ENCODE measurements at places on chromosomes 7 and 10.
A peak's percentile ranks its signal among the peaks of the same experiment; 100 is the strongest.

GRCh38 chr7:83827036-83827435 is 178.1 kb upstream of the SEMA3E start:
- H3K4me1 ChIP-seq = peaks cover 8% of the 10 kb centered on the region
- no peak overlapping the region for H3K27ac ChIP-seq
- no peak for DNase-seq

GRCh38 chr10:22780474-22780885 is 66.1 kb upstream of the PIP4K2A start:
- no peaks in the 10 kb centered on the region for H3K27me3 ChIP-seq
- H3K36me3 ChIP-seq = no peaks in the 10 kb centered on the region
- H3K27ac ChIP-seq = no peak overlapping the region
- H3K4me1 ChIP-seq = no peaks in the 10 kb centered on the region
- no peak overlapping the region for H3K4me3 ChIP-seq
- no peak for DNase-seq

DNA sequence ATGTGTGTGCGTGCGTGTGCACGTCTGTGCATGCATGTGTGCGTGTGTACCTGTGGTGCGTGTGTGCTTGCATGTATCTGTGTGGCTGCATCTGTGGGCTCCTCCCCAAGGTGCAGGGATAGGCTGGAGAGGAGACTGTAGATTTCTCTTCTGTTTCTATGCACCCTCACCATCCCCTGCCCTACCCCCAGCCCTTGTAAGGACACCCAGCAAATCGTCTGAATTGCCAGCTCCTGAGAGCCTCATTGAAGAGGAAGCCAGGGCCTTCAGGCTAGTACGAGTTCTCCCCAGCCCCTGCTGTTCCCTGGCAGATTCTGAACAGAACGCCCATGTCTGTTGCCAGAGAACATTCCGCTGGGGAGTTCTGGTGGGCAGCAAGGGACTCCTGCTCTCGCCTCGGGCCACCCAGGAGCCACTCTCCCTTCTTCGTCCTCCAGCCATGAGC is 17.0 kb upstream of the TRIM8 start:
- H3K27me3 ChIP-seq = no peaks in the 10 kb centered on the region
- peak; percentile 40 for DNase-seq
- no peak overlapping the region for H3K4me3 ChIP-seq
- peak overlapping the region; percentile 88 for H3K27ac ChIP-seq

GRCh38 chr7:11690395-11690794 is 141.6 kb downstream of the THSD7A start:
- no peak for DNase-seq
- H3K27me3 ChIP-seq = no peaks in the 10 kb centered on the region
- H3K36me3 ChIP-seq = no peaks in the 10 kb centered on the region
- no peak overlapping the region for H3K27ac ChIP-seq
- H3K4me3 ChIP-seq = no peak overlapping the region

DNA sequence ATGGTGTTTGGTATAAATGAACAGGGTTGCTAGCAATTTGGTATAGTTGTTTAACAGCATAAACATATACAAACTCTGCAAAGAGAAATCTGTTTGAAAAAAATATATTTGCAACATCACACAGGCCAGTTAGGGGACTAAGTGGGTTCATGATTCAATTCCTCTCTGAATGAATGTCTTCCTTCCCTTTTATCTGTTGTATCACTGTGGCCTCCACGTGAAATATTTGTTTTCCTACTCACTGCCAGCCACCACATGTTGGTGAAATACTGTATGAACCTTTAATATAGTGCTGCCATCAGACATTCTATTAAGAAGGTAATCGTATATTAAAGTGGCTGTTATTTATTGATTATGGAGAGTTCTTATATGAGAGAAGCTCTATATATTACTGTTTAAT is 157.0 kb downstream of the ARID5B start:
- peak overlapping the region; percentile 57 for H3K27ac ChIP-seq
- no peaks in the 10 kb centered on the region for H3K27me3 ChIP-seq
- peak; percentile 61 for DNase-seq
- peaks cover 89% of the 10 kb centered on the region for H3K36me3 ChIP-seq
- peaks cover 93% of the 10 kb centered on the region for H3K4me1 ChIP-seq

DNA sequence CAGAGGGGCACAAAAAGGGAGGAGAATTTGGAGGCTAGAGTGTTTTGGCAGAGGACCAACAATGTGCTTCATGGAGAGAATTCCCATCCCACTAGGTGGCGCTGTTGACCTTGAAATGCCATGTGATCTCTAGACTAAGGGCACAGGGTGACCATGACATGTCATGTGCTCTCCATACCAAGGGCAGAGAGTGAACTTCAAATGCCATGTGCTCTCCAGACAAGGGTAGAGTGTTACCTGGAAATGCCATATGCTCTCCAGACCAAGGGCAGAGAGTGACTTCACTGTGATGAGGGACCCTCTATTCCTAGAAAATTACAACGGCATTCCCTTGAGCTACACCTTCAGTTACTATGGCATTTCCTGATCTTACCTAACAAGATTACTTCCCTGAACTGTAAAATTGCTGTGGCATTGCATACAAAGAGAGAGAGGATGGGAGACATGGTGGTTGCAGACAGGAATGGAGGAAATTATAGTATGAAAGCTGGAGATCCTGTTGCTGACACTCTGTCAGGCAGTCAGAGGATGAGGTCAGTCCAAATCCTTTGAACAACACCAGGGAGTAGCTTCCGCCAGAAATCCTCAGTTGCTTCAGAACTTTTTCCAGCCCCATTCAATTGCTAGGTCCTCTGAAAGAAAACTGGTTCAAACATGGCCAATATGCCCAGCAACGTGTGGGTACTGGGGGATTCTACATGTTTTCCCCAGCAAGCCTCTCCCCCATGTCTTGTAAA is 60.9 kb upstream of the ACSM6 start:
- no peak overlapping the region for H3K4me3 ChIP-seq
- H3K4me1 ChIP-seq = no peaks in the 10 kb centered on the region
- H3K36me3 ChIP-seq = no peaks in the 10 kb centered on the region
- no peak overlapping the region for H3K27ac ChIP-seq

GRCh38 chr10:84825330-84825729 is 496.9 kb downstream of the CCSER2 start:
- H3K36me3 ChIP-seq = no peaks in the 10 kb centered on the region
- peak; percentile 57 for DNase-seq
- no peak overlapping the region for H3K4me3 ChIP-seq

GRCh38 chr7:73779517-73779916 is 9.4 kb upstream of the CLDN3 start:
- H3K27ac ChIP-seq = no peak overlapping the region
- DNase-seq = no peak
- no peaks in the 10 kb centered on the region for H3K4me1 ChIP-seq
- no peak overlapping the region for H3K4me3 ChIP-seq
- H3K27me3 ChIP-seq = no peaks in the 10 kb centered on the region
- H3K36me3 ChIP-seq = no peaks in the 10 kb centered on the region

DNA sequence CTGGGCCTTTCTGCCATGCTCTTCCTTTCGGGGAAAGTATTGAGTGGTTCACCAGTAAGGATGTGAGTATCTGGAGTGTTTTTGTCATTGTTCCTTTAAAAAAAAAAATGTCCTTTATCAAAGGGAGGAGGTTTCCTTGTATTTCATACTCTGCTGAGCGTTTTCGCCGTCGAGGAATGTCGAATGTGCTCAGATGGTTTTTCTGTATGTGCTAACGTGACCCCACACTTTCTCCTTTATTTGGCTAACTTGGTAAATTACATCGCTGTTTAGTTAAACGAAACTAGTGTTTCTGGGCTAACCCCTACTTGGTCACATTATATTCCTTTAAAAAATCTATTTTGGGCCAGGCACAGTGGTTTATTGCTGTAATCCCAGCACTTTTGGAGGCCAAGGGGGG is 45.9 kb downstream of the INPP5A start:
- no peaks in the 10 kb centered on the region for H3K27me3 ChIP-seq
- DNase-seq = no peak
- H3K27ac ChIP-seq = no peak overlapping the region
- peaks cover 4% of the 10 kb centered on the region for H3K4me1 ChIP-seq
- no peaks in the 10 kb centered on the region for H3K36me3 ChIP-seq

GRCh38 chr7:132456418-132456817 is 119.9 kb downstream of the PLXNA4 start:
- no peak overlapping the region for H3K4me3 ChIP-seq
- no peaks in the 10 kb centered on the region for H3K36me3 ChIP-seq
- no peaks in the 10 kb centered on the region for H3K27me3 ChIP-seq
- H3K27ac ChIP-seq = no peak overlapping the region

- H3K27ac ChIP-seq = peak overlapping the region; percentile 95
- H3K4me1 ChIP-seq = peaks cover 30% of the 10 kb centered on the region
- peak; percentile 73 for DNase-seq
- no peaks in the 10 kb centered on the region for H3K27me3 ChIP-seq
- no peaks in the 10 kb centered on the region for H3K36me3 ChIP-seq
These were observed 1.1 kb downstream of the WASL start for GRCh38 chr7:123747620-123748141.

Measured in GM23248 (cell line).